ENCODE measurements at places on chromosomes 1 and 21.

DNA sequence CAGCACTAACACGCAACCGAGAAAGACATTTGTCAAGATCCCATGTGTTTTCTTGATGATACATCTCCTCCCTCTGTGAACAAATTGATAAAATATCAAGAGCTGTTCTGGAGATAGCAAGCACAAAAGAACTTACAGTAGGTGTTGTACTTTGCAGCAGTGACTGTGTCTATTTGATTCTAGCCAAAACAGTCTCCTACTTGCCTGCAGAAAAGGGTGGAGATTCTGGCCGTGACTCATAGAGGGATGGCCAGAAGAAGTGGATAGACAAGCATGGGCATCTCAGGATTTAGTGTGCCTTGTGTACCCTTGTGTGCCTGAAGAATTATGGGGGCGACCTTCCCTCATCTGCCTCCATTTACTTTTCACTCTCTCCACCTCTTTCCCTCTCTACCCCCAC, 458.4 kb upstream of the LRRC7 start:
- DNase-seq: no peak

GRCh38 chr1:151510020-151510405, 1.2 kb upstream of the CGN start:
- no peak for DNase-seq

DNA sequence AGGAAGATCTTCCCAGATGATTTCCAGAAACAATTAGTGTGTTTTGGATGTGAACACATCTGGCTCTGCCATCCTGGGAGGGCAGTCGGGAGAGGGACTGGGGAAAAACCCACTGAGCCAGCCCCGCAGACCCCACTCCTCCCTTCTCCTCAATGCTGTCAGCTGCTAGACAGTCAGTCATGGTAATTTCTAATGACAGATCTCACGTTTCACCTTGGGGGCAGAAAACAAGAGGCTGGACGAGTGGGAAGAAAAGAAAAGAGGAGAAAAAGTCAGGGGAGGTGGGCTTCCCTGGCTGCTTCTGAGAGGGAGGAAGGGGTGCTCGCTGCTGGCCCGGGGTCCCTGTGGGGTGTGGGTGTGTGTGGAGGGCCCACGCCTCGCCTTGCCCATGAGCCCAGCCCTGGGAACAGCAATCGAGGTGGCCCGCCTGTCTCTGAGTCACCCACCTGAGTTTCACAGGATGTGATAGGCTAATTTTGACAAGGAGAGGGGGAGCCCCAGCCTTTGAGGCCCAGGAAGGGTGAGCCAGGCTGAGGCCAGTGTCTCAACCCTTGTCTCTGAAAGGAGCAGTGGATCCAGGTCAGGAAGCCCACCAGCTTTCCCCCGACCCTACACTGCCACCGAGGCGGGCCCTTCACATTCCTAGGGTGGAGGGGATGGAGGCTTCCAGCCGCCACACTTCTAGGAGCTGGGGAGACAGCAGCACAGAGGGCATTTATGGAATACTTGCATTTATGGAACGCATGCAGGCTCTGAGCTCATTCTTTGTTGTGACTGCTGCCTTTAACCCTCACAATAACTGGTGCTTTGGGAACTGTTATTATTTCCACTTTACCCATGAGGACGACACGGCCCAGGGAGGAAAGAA, 49.1 kb upstream of the IFNLR1 start:
- DNase-seq: no peak

GRCh38 chr1:221164029-221164428, 284.8 kb downstream of the HLX start:
- DNase-seq: no peak

GRCh38 chr21:45154511-45155508, 80.4 kb downstream of the ADARB1 start:
- DNase-seq: no peak

DNA sequence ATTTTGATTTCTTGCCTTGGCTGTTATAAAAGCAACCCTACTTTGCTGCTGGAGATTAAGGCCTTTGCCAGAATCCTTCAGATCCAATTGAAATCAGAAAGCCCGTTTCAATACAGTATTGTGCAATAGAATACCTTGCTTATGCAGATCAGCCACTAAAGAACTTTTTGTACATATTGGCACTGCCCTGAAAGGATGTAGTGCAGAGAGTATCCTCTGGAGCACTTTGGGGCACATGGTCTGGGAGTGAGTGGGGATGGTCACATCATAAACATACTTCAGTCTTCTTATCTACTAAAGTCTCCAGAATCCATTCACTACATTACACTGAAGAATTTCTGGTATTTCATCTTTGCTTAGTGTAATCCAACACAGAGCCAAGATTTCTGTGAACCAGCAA, 189.0 kb downstream of the CENPF start:
- no peak for DNase-seq

DNA sequence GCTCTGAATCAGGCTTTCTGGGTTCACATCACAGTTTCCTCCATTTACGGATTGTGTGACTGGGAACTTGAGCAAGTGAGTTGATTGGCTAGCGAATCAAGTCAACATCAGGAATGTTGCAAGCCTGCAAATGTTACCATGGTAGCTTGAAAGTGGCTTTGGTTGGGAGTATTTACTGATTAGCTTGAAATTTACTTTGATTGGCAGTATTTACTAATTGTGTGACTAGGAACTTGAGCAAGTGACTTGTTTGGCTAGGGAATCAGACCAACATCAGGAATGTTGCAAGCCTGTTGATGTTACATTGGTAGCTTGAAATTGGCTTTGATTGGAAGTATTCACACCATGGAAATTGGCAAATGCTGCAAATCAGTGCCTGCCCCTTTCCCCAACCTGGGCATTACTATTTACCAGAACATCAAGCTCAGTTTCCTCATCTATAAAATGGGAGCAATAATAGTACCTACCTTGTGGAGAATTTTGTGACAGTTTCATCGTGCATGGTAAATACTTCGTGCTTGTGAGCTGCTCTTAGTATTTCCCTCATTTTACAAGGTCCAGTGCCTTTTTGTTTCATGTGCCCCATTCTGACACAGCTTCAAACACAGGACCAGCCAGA, 23.1 kb upstream of the B3GALNT2 start:
- no peak for DNase-seq

GRCh38 chr1:16175610-16176553, 20.0 kb upstream of the EPHA2 start:
- peak; percentile 59 for DNase-seq

- DNase-seq: no peak
Measured at GRCh38 chr1:101006553-101006952, 19.0 kb downstream of the DPH5 start.

Measured in hypothalamus (tissue), 51 donors.